Bone marrow (tissue), 2 donors: ENCODE measurements at places on chromosomes 4 and X.

GRCh38 chr4:182837831-182838230 lies 79.4 kb downstream of the DCTD start:
- DNase-seq = no peak

DNA sequence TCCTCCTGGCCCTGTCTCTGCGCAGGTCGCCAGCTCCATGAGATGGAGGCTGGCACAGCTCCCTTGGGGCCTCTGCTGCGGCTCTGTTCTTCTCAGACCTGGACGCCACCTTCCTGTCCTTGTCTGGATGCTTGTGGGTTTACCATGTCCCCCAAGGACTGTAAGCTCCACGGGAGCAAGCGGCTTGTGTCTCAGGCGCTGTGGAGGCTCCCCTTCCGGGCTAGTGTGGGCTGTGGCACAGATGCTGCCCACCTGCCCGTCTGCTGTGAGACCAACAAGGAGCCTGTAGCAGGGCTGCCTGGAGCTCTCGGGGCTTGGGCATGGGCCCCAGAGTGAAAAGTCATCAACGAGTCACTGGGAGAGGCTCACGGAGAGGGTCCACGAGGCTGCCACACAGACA lies 25.2 kb downstream of the NAT8L start:
- DNase-seq = no peak

DNA sequence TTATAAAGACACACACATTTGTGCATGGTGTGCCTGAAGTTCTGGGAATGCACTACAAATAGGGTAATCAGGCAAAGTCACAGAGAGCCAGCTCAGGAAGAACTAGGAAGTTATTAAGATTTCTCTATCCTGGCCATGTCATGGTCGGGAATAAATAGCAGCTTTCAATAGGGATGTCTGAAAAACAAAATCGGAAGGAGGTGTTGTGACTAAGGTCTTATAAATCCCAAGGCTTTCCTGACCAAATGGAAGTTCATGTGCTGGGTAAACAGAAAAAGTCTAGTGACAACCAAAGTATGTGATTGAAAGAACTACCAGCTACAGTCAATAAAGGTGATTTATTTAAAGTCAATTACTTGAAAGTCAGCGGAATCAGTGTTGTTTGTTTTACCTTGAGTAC lies 262.5 kb upstream of the HS3ST1 start:
- no peak for DNase-seq

GRCh38 chr4:25913056-25913850 lies 767 bp upstream of the SMIM20 start:
- no peak for DNase-seq

- DNase-seq = no peak
Measured at GRCh38 chr4:83929550-83929949, 393.6 kb downstream of the GPAT3 start.

GRCh38 chr4:177214935-177215334 lies 94.7 kb upstream of the NEIL3 start:
- no peak for DNase-seq

DNA sequence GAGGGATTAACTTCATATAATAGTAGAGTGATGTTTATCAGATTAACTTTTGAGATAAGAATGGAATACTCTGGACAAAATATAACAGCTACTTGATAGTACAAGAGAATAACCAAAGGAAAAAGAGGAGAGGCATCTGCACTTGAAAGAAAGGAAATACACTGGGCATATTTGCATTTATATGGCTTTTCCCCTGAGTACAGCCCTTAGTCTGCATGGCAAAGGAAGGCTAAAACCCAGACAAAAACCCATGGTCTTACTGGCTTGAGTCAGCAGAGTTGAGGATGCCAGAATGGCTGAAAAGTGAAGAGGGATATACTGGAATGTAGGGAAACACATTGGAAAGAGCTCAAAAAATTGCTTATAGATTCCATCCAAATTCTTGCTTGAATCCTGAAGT lies 101.6 kb downstream of the COL4A5 start:
- DNase-seq = no peak

DNA sequence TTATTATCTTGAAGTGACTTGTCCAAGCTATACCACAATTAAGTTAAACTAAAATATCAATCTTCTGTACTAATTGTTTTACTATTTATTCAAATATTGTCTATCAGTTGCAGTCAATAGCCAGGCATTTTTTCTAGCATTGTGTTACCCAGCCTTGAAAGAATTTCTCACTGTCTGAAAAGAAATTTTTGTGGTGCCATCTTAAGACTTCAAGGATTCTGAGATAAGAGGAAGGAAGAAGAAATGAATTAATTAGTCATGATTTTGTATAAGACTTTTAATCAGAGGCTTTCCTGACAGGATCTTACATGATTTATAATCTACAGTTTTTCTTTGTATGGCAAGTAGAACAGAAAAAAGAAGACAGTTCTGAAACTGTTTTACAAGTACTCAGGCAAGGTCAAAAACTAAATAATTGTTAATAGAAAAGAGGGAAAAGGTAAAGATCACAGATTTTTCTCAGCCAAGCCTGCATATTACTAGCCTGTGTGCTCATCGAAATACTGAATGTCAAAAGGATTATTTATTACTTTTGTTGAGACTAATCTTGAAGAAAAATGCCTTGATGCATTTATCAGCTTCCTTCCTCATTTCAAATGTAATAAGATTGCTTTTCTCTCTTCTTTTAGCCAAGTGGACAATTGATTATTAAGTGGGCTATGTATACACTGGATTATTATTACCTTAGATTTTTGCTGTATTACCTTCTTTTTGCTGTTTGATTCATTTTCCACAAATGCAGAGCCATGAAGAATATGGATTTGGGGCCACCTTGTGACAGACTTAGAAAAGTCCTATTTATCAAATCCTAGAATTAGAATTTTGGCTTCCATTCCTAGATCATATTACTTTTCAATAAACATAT lies 53.8 kb downstream of the CXCL1 start:
- DNase-seq = peak; percentile 52

DNA sequence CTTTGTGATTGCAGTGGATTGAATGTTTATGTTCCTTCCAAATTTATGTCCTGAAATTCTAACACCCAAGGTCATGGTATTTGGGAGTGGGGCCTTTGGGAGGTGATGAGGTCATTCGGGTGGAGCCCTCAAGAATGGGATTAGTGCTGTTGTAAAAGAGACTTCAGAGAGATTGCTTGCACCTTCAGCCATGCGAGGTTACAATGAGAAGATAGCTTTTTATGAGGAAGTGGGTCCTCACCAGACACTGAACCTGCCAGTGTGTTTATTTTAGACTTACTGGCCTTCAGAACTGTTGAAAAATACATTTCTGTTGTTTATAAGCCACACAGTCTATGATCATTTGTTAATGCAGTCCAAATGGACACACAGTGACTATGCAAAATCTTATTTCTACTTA lies 161.0 kb upstream of the GPRIN3 start:
- DNase-seq = no peak
